ENCODE measurements at places on chromosomes 12 and 14. TPM values are rescaled to one million over a fixed set of nuclear protein-coding genes. Genes with fewer than 3 reads are reported as not detected.

Gene PRPH
- not detected for polyA plus RNA-seq

GRCh38 chr14:68968051-68968450, 11.1 kb downstream of the ACTN1 start:
- no peak for DNase-seq

Gene DNAI7
- polyA plus RNA-seq: 0.11 TPM

GRCh38 chr12:14948672-14949071, 10.3 kb upstream of the ERP27 start:
- peak; percentile 69 for DNase-seq

DNA sequence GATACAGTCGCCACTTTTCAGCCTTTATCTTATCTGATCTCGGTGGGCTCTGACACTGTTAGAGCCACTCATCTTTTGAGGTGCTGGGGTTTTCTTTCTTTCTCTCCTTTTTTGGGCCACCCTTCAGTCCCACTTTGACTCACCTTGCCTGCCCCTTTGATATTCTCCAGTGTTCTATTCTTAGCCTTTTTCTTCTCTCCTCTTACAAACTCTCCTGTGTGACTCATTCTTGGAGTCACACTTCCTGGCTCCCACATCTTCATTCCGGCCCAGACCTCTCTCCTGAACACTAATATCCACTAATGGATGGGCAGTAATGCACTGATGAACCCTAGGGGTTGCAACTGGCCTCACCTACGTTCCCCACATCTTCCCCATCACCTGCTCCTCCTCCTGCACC, 2.2 kb upstream of the DCD start:
- DNase-seq: no peak

GRCh38 chr14:100393906-100394732, 71.0 kb downstream of the SLC25A47 start:
- no peak for DNase-seq

Gene CLEC14A
- polyA plus RNA-seq: 0.25 TPM

Gene RILPL2
- polyA plus RNA-seq: 2.9 TPM

DNA sequence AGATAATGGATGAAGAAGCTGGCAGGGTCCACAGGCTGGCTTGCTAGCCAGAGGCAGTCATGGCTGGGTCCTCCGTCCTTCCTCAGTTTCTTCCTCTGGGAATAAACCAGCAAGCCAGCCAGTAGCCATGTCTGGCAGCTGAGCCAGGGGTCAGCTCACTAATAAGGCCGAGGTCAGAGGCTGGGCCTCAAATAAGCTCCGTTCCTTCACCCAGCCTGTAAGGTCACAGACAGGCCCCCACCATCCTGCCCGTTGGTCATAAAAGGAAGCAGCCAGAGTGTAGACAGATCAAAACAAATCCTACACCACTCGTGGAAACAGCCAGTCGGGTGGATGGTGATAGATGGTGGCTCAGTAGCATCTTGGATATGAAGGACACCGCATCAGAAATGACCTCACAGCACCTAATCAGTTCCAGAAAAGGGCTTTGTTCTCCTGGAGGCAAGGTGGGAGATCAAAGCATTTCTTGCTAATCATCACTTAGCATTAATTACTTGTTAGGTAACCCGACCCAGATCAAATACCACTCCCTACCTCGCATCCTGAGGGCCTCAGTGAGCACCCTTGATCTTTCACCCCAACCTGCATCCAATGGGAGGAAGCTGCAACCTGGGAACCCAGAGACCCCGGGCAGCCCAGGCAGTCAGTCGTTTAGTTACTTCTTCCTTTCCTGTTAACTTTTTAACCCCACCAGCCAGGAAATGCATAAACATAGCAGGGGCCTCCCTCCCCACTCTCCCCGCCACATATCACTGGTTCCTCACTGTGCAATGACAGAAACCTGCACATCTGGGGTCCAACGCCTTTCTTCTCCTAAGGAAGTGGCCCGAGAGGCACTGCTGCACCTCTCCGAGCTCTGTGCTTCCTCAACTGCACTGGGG, 90.2 kb downstream of the KDM2B start:
- DNase-seq: no peak

GRCh38 chr12:132649226-132649945, 30.8 kb downstream of the P2RX2 start:
- no peak for DNase-seq

DNA sequence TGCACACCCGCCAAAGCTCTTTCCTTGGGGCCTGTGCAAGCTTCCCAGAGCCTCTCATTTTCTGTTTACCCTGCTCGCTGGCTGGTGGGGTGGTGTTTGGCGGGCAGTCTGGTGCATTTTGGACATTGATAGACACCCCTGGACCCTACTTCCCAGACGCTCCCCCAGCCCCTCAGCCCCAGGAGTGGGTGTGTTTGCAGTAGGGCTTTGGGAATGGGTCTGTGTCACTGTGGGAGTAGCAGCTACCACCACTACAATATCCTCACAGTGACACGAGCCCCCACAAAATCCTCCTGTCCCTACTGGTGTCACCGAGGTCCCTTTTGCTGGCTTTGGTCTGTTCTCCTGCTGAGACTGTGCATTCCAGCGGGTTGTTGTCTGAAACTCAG, 371.3 kb downstream of the TMEM121 start:
- DNase-seq: no peak

GRCh38 chr12:12349711-12350665, at the start of gene MANSC1:
Gene MANSC1 (minus strand): TSS chr12:12350242. CDS start chr12:12343314, 6,928 bp downstream.
- no peak for DNase-seq

GRCh38 chr14:97894552-97894951, 1097.4 kb downstream of the VRK1 start:
- DNase-seq: no peak

Gene CLEC1B
- polyA plus RNA-seq: not detected

Gene AHNAK2
- polyA plus RNA-seq: 10.5 TPM

DNA sequence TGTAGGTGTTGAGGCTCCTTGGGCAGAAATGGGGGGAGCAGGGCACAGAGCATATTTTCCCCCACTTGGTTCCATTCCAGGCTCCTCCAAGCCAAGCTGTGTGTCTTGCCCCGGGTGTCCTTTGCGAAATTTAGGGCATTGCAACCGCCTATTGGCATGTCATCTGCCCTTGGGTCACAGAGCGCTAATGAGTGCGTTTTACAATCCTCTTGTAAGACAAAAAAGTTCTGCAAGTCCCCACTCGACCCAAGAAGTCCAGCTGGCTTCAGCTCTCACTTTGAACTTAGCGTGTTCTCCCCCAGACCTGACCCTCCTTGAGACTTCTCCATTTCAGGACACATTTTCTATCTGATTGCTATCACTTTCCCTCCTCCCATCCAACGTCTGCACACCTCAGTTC, 6.1 kb upstream of the LRTM2 start:
- no peak for DNase-seq

Gene TAS2R46
- not detected for polyA plus RNA-seq

DNA sequence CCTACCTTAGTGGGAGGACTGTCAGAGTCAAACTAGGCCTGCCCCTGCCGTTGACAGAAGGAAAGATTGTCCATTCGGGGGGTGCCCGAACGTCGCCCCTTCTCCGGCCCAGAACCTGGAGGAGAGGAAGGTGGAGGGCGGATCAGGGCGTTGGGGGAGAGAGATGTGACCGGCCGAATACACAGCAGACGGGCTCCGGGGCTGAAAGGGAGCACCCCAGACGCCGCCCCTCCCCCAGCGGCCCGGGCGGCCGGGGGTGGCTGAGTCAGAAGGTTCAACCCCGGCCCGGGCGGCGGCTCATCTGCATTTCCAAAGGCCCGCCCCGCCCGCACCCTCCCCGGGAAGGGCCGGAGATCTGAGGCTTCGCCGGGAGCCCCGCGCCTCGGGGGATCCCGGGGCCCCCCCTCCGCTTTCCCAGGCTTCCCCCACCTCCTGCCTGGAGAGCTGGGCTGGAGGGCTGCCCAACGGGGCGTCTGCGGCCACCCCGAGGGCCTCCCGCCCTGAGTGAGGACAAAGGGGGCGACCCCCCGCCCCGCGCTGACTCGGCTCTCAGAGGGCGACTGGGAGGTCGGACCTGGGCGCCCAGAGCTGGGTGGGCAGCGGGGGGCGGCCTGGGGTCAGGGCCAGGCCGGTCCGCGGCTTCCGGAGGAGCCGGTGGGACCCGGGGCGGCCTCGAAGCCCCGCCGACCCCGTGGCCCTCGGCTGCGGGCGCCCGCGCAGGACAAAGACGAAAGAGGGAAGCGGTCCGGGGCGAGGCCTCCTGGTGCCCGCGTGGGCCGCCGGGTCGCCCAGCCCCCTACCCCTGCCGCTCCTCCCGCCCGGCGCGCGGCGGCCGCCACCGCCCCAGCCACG, 3.7 kb upstream of the SETD1B start:
- peak; percentile 63 for DNase-seq

Gene RSRC2
- polyA plus RNA-seq: 45.9 TPM

Measured in AG04450 (cell line).